NCI-H1436 (cell line): ENCODE measurements at places on chromosomes 11 and 22.

DNA sequence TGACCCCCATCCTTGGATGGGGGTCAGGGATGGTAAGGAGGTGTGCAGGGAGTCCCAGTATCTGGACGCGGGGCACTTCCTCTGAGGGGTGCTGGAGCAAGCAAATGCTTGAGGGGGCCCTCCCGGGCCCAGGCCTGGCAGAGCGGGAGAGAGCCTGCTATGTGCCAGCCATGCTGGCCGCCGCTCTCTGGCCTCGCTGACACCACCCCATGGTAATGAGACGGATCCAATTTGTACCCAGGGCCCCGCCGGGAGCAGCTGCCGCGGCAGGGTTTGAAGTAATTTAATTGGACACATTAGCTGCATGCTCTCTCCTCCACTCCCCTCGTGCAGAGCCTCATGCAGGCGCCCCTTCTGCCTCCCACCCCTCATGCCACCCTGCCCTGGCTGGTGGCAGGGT is 6.3 kb downstream of the SYT7 start:
- DNase-seq, result no peak

- DNase-seq, result no peak
Measured at GRCh38 chr22:20957683-20958431, 9.2 kb upstream of the AIFM3 start.

GRCh38 chr22:44884968-44885805 is 124.6 kb downstream of the PHF21B start:
- DNase-seq, result no peak

GRCh38 chr22:49755631-49756001 is 72.1 kb downstream of the BRD1 start:
- no peak for DNase-seq

DNA sequence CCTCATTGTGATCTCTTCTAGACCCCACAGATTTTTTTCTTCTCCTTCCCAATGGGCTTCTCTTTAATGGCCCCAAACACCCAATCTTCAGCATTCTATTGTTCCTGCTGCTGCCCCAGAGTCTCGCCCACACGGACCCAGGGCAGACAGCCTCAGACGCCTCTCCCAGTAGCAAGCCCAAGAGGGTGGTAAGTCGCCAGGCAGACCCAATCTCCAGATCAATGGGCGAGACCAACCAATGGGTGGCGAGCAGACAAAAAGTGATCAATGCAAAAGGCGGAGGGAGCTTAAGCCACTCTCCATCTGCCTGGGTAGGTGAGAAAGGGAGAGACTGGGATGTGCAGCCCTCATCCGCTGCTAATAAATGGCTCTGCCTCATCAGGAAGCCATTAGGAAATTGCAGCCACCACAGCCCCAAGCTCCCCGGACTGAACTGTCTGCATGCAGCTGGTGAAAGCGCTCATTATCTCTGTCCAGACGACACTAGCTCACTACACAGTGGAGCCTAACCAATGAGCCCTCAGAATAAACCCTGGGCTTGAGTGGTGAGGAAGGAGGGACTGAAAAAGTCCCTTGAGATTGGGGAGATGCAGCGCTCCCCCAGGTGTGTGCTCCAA is 81.8 kb downstream of the ETS1 start:
- DNase-seq, result no peak
